ENCODE measurements at places on chromosomes 12 and 14. TPM values are rescaled to one million over a fixed set of nuclear protein-coding genes. Genes with fewer than 3 reads are reported as not detected.

OASL gene
- 0.35 TPM for total RNA-seq

RNASE1 gene
- total RNA-seq, result 317 TPM

CCDC60 gene
- total RNA-seq, result not detected

KRT73 gene
- total RNA-seq, result not detected

DNA sequence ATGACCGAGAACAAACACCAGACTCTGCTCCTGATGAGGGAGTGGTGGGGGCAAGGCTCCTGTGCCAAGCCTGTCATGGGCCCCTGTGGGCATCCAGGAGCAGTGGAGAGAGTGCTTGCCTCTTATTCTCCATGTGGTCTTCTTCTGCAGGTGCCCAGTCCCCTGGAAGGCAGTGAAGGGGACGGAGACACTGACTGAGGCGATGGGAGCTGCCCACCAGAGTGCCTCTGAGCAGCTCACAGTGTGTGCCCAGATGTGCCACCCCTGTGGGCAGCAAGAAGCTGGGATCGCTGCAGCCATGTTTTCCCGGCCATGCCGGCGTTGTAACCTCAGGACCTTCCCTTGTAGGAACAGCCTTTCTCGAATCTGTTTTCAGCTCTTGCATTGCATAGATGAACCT lies 6.4 kb upstream of the EP400 start:
- peak; percentile 17 for DNase-seq
